ENCODE measurements at places on chromosomes 6 and 20. TPM values are rescaled to one million over a fixed set of nuclear protein-coding genes. Genes with fewer than 3 reads are reported as not detected.

The XKR7 gene
- not detected for total RNA-seq

The ANGPT4 gene
- not detected for total RNA-seq

The TMEM217 gene
- 0.78 TPM for total RNA-seq

The RAET1G gene
- total RNA-seq, result 9.9 TPM

The PHACTR3 gene
- 0.12 TPM for total RNA-seq

The TRIM15 gene
- total RNA-seq, result not detected

The GDAP1L1 gene
- not detected for total RNA-seq

The HLA-DOB gene
- total RNA-seq, result not detected

The LHFPL5 gene
- not detected for total RNA-seq

The GPX5 gene
- not detected for total RNA-seq

The ADTRP gene
- total RNA-seq, result 0.48 TPM

The COMMD7 gene
- total RNA-seq, result 75.8 TPM

The METTL24 gene
- not detected for total RNA-seq

The VSX1 gene
- total RNA-seq, result 2.8 TPM

The SLC32A1 gene
- total RNA-seq, result not detected

The ADGRB3 gene
- under 0.01 TPM for total RNA-seq

The SAMD3 gene
- total RNA-seq, result 0.96 TPM

The BMP2 gene
- 0.84 TPM for total RNA-seq

The RHAG gene
- not detected for total RNA-seq

The PRDM13 gene
- not detected for total RNA-seq
